ENCODE measurements at places on chromosomes 3 and 15.

DNA sequence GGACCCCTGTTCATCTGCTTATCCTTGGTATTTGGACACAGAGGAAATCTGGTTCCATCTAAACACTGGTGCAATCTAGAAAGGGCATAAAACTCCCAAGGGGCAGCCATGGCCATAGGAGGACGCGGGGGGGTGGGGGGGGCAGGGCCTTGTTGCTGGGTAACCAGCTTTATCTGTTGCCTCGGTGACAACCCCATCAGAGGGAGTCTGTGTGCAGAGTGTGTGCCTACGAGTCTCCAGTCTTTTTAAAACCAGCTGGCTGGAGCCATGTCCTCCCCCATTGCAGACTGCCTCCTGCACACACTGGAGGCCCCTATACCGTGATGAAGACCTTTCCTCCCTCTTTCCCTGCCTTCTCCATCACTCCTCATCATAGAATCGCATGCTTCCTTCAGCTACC, 26.4 kb upstream of the CORO2B start:
- DNase-seq, result no peak

GRCh38 chr15:39700375-39700700, 82.3 kb downstream of the FSIP1 start:
- no peak for DNase-seq

DNA sequence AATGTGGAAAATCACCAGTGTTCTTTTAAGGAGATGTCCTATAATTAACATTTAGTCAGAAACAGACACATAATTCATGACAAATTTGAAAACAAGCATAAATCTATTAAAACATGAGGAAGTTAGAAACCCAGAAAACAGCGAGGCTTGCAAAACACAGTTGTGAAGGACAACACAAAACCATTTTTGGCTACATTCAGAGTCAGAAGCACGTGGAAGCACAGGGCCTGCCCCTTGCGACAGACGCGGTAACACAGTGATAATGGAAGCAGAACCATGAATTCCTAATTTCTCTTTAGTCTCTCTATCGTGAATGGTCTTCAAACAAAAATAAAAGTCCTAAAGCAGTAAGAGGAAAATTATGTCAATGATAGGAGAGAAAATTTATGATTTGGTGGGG, 12.2 kb downstream of the NCEH1 start:
- no peak for DNase-seq

DNA sequence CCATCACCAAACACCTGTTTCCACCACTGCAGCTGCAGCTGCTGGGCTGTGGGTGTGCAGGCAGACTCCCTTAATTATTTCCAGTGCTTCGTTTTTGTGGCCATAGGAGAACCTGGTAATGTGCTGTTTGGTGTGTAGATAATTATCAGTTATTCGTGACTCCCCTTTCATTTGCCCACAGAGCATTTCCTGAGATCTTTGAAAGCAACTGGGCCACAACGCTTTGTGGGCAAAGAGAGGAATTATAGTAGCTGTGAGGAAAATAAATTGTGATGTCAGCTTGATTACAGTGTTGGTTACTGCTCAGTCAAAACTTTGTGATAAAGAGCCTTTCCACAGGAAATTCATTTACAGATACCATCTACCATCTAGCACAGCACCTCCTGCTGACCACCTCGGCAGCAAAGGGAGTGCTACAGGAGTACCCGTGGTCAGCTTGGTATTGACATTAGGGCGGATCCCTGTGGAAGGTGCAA, 193.3 kb upstream of the SLCO3A1 start:
- no peak for DNase-seq

DNA sequence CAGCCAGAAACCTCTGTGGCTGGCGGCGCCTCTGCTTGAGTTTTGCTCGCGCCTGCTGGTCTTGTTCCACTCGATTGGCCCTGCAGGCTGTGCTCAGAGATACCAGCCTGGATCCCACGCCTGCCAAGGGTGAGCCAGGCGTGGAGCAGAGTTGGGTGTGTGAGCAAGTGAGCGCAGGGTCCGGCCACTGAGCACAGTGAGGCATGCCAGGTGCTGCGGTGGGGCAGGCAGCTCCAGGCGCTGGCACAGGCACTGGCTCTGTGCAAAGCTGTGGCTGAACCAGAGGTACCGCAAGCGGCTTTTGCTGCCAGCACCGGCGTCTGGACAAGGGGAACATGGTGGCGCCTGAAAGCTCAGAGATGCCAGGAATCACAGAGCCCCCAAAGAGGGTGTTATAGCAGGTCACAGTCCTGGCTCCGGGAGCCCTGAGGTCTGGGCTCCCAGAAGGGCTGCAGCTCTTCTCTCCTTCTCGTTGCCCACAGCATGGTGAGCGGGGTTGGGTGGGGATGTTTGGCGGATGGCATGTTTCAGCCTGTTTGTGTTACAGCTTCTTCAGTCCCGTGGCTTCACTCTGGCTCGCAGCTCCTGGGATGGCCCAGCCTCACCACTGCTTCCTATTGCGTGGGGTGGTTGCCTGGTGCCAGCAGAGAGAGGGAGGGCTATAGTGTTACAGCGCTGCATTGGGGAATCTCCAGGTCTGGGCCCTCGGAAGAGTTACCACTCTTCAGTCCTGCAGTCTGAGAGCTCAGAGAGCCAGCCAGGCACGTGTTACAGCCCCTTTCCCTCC, 73.9 kb downstream of the NR1D2 start:
- DNase-seq, result no peak

DNA sequence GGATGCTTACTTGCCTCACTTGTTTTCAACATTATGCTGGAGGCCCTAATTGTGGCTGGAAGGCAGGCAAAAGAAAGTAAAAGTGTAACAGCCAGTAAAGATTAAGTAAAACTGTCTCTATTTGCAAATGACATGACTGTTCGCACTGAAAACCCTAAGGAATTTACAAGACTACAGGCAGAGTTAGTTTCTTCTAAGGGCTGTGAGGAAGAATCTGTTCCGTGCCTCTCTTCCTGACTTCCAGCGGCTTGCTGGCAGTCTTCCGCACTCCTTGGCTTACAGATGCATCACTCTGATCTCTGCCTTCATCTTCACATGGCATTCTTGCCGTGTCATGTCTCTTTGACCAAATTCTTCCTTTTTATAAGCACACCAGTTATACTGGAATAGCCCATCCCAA, 86.1 kb downstream of the DLG1 start:
- no peak for DNase-seq

GRCh38 chr3:64491843-64492242, 196.0 kb downstream of the ADAMTS9 start:
- DNase-seq, result no peak

GRCh38 chr3:35709691-35710090, 70.4 kb downstream of the ARPP21 start:
- DNase-seq, result no peak

- DNase-seq, result no peak
Measured at GRCh38 chr3:87069971-87070370, 79.0 kb upstream of the VGLL3 start.

DNA sequence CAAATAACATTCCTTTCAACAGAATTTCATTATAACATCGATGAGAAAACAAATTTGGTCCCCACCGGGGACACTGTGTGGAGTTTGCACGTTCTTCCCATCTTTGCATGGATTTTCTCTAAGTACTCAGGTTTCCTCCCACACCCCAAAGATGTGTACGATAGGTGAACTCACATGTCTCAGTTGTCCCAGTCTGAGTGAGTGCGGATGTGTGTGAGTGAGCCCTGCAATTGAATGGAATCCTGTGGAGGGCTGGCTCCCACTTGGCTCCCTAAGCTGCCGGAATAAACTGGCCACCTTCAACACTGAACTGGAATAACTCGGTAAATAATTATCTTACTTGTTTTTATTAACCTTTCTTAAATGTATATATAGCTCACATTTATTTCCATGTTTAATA, 77.0 kb downstream of the TRANK1 start:
- peak; percentile 30 for DNase-seq

Data from left kidney (tissue), 8 donors.